ENCODE measurements at places on chromosomes 11 and 22. TPM values are rescaled to one million over a fixed set of nuclear protein-coding genes. Genes with fewer than 3 reads are reported as not detected.

DNA sequence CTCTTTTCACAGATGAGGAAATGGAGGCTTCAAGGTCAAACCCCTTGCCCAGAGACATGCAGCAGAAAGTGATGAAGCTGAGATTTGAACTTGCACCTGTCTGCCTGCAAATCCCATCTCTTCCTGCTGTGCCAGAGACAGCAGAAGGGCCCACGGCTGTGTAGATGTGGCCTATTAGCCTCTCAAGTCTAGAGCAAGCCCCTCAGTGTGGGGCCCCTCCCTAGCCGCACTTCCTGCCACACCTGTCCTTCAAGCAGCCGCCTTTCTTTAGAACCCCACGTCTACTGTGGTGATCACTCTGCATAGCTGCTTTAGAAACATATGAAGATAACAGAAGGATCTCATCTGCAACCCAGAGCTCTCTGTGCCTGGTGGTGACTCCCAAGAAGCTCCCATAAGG is 41.2 kb upstream of the JAM3 start:
- no peak for DNase-seq

- no peak for DNase-seq
These were observed 53.4 kb upstream of the SESN3 start for GRCh38 chr11:95284057-95285052.

DNA sequence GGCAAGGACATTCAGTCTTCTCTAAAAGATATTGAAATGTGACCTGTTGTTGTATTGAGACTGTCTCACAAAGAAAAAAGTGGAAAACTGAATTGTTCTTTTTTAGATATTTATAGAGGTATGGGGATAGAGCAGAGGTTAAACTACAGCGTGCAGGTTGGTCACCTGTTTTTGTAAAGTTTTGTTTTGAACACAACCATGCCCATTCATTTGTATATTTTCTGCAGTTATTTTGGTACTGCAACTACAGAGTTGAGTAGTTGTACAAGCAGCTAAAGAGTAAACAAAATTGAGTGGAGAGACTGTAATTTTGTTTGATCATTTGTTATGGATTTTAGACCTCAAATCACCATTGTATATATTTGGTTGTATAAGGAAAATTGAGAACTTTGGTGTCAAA is 11.3 kb downstream of the EED start:
- no peak for DNase-seq

- no peak for DNase-seq
These were observed 13.8 kb upstream of the MB start for GRCh38 chr22:35630891-35631290.

DNA sequence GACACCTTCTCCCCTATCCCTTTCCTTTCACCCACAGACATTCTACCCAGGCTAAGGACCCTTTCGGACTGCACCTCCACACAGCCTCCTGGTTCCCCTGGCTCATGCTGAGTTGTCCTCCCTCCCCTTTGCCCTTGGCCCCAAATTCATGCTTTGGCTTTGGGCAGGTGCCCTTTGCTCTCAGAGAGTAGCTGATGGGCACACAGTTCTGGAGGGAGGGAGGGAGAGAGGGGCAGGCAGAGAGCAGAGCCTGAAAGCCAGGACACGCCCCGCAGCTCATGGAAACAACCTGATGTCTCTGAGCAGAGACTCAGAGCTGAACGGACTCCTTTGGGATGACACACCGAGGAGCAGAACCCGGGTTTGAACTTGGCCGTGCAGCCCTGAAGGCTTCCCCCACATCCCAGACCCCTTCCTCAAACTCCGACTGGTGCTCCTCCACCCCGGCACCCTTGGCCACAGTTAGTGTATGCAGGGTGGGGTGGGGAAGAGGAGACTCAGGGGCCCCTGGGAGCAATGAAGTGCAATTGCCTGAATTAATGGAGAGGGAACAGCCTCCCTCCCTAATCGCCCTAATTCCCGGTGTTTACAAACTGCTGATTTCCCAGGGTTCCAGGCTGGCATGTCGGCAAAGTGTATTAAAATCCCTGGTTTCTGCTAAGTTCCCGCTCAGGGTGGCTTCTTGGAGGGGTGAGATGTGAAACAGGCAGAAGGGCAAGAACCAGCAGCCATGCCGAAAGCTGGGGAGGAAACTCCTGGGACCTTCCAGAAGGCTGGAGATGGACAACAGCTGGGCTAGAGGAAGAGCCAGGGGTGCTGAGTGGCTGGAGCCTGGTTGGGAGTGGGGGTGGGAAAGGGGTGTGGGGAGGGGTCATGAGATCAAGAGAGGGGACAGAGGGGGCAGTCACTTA is 71.2 kb upstream of the SHISAL1 start:
- DNase-seq, result no peak

GRCh38 chr11:95835768-95836488 is 45.6 kb downstream of the CEP57 start:
- DNase-seq, result peak; percentile 29

DNA sequence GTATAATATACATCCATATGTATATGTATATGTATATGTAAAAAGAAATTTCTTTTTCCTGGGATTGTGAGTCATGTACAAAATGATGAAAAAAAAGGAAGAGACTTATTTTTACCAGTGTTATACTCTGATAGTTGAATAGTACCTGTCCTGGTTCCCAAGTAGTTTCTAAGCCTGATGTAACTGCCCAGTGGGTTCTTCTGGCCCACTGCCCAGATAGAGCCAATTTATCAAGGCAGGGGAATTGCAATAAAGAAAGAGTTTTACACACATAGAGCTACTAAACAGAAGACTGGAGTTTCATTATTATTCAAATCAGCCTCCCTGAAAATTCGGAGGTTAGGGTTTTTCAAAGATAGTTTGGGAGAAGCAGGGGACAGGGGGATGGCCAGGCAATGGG is 29.1 kb upstream of the NARS2 start:
- no peak for DNase-seq

DNA sequence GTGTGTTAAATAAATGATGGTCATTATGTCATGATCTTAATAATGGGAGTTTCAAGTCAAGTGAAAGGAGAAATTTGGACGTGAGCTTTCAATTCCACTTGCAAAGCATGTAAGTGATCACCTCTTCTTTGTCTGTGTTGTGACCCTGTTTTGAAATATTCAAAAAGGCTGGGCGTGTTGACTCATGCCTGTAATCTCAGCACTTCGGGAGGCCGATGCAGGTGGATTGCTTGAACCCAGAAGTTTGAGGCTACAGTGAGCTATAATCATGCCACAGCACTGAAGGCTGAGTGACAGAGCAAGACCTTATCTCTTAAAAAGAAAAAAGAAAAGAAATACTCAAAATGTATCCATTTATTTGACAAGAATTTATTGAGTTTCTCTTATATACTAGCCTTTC is 32.9 kb upstream of the EED start:
- DNase-seq, result no peak

DNA sequence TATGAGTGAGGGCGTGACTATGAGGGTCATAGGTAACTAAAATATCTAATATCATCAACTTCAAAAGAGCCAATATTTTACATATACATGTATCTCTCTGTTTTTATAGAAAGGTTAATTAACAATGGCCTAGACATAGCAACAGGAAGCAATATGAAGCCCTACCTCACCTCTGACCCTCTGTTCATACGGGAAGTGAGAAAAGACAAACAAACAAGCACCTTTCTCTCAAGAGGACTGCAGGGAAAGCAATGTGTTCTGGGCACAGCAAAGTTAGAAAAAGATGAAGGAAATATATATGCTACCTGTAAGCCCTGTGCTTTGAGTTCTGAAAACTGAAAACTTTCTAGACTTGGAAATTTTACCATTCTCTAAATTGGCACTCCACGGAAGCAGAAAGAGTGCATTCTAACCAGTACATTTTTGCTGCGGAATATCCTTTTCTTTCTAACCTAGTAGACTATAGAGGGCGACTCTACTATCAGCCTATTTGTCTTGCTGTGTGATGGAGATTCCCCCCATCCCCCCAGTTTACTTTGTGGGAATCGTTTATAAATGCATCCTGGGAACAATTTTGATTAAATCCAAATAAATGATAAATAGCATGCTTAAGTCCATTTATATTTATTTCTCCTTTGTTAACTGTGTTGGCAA is 830.4 kb upstream of the FAT3 start:
- no peak for DNase-seq

DNA sequence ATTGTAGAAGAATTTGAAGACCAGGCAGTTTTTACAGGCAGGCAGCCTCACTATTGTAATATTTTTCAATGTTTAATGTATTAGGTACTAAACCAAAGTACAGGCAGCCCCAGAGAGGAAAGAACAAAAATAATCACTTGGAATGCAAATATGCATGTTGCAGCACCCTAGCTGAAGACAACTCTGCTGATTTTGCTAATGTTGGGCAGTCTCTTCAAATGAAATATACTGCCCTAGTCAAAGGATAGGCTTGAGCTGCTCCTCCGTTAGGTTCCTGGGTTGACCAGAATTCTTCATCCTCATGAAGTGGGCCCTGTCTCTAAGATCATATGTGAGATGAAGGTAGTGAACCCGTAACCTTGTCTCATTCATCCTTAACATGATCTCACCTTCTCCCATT is 153.1 kb upstream of the DDI1 start:
- no peak for DNase-seq

DNA sequence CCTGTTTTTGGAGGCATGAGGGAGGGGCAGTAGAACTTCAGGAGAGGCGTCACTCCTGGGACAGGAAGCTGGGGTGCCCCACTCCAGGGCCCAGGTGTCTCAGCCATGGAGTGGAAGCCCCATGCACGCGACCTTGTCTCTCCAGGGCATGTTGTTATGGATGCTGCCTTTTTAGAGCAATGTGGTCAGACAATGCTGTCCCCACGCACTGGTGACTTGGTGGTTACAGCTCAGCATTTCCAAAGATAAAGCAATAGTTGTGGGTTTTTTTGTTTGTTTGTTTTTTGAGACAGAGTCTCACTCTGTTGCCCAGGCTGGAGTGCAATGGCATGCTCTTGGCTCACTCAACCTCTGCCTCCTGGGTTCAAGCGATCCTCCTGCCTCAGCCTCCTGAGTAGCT is 22.3 kb downstream of the EIF4G2 start:
- no peak for DNase-seq

GRCh38 chr22:30947173-30947815 is 21.3 kb downstream of the MORC2 start:
- DNase-seq, result no peak

RAG2 gene
- polyA plus RNA-seq, result 0.19 TPM

TRIM49D1 gene
- polyA plus RNA-seq, result not detected

NFAM1 gene
- polyA plus RNA-seq, result 0.56 TPM

TMEM191C gene
- 0.51 TPM for polyA plus RNA-seq

INS gene
- not detected for polyA plus RNA-seq

ART5 gene
- polyA plus RNA-seq, result 4.3 TPM

TRIM66 gene
- 3.8 TPM for polyA plus RNA-seq

All from forelimb muscle (tissue), 1 donor.